A549 treated with CORT108297 at 1 μM for 4 hours (cell line): ENCODE measurements at places on chromosomes 13 and 19. TPM values are rescaled to one million over a fixed set of nuclear protein-coding genes. Genes with fewer than 3 reads are reported as not detected.

The TNFSF11 gene
- not detected in 5 replicates for total RNA-seq

The NLRP9 gene
- total RNA-seq = not detected in 5 replicates

The CERS1 gene
- 4.4 to 6.0 TPM (median 5.6 TPM) in 5 replicates for total RNA-seq

The KMT5C gene
- total RNA-seq = 5.8 to 11.4 TPM (median 9.7 TPM) in 5 replicates

The ZFP14 gene
- 1.9 to 2.7 TPM (median 2.4 TPM) in 5 replicates for total RNA-seq

The TEX26 gene
- not detected in 5 replicates for total RNA-seq

The LGALS14 gene
- total RNA-seq = not detected in 5 replicates

The CTXN1 gene
- 8.5 to 24.3 TPM (median 22.2 TPM) in 5 replicates for total RNA-seq

The NBEA gene
- total RNA-seq = 1.7 to 2.6 TPM (median 2.1 TPM) in 5 replicates

The BAX gene
- total RNA-seq = 293 to 394 TPM (median 360 TPM) in 5 replicates

The NKPD1 gene
- 0.09 to 0.21 TPM (median 0.10 TPM) in 5 replicates for total RNA-seq

The PINLYP gene
- 0.19 to 0.35 TPM (median 0.23 TPM) in 5 replicates for total RNA-seq

The OR7D2 gene
- not detected in 5 replicates for total RNA-seq

The YJEFN3 gene
- total RNA-seq = 2.1 to 4.8 TPM (median 4.4 TPM) in 5 replicates

The DAND5 gene
- 0.03 to 0.08 TPM (median 0.06 TPM) in 5 replicates for total RNA-seq

The GFY gene
- 0.14 to 0.27 TPM (median 0.18 TPM) in 5 replicates for total RNA-seq

The FXYD3 gene
- 0.10 to 0.24 TPM (median 0.12 TPM) in 4 of 5 replicates, not detected in the other for total RNA-seq

The MYDGF gene
- 110 to 145 TPM (median 139 TPM) in 5 replicates for total RNA-seq

The MUC16 gene
- total RNA-seq = 0.02 to 0.07 TPM (median 0.05 TPM) in 5 replicates

The CABP5 gene
- total RNA-seq = not detected in 5 replicates

The FGF14 gene
- total RNA-seq = 0.12 TPM in 1 of 5 replicates, not detected in the others

The MAP2K7 gene
- total RNA-seq = 12.3 to 18.3 TPM (median 17.0 TPM) in 5 replicates
